CD8-positive, alpha-beta T cell (primary cell): ENCODE measurements at places on chromosomes 5 and 9.
A peak's percentile ranks its signal among the peaks of the same experiment; 100 is the strongest.

DNA sequence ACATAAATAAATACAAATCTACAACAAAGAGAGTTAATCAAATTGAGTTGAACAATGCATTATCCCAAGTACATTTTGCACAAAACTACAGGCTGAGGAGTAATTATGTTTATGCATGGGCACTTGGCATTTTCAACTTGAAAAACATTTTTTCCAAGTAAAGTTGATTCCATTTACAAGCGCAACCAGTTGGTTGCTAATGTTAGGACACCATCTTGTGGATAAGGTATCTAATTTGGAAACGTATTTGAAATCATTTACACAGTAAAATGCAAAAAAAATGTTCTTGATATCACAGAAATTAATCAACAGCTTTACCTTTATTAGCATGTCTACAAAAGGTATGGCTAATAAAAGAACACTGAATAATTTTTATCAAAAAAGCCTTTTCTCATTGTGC, 18.8 kb downstream of the FTMT start:
- no peak for DNase-seq

GRCh38 chr5:6319116-6319515, 59.2 kb downstream of the MED10 start:
- no peak for DNase-seq

GRCh38 chr5:135185481-135186065, 151.5 kb upstream of the PITX1 start:
- DNase-seq = no peak

- peak; percentile 82 for DNase-seq
These were observed 61.3 kb upstream of the MEGF10 start for GRCh38 chr5:127229185-127229889.

- DNase-seq = no peak
These were observed 239.9 kb downstream of the FAM114A2 start for GRCh38 chr5:153798830-153799229.

DNA sequence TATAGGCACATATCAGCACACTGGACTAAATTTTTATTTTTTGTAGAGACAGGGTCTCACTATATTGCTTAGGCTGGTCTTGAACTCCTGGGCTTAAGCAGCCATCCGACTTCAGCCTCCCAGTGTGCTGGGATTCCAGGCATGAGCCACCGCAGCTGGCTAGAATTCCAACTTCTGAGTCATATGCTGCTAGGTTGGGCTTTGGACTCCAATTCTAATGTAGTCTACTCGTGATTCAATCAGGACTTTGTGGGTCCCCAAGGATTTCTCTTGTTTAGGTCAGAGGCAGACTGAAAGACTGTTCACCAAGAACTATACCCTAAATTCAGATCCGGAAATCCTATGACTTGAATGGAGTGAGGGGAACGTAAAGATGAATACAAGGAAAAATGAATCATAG, 68.2 kb upstream of the CHD1 start:
- no peak for DNase-seq

GRCh38 chr5:5217371-5217770, 77.2 kb downstream of the ADAMTS16 start:
- no peak for DNase-seq

GRCh38 chr9:100933656-100934055, 94.9 kb upstream of the PLPPR1 start:
- DNase-seq = no peak

DNA sequence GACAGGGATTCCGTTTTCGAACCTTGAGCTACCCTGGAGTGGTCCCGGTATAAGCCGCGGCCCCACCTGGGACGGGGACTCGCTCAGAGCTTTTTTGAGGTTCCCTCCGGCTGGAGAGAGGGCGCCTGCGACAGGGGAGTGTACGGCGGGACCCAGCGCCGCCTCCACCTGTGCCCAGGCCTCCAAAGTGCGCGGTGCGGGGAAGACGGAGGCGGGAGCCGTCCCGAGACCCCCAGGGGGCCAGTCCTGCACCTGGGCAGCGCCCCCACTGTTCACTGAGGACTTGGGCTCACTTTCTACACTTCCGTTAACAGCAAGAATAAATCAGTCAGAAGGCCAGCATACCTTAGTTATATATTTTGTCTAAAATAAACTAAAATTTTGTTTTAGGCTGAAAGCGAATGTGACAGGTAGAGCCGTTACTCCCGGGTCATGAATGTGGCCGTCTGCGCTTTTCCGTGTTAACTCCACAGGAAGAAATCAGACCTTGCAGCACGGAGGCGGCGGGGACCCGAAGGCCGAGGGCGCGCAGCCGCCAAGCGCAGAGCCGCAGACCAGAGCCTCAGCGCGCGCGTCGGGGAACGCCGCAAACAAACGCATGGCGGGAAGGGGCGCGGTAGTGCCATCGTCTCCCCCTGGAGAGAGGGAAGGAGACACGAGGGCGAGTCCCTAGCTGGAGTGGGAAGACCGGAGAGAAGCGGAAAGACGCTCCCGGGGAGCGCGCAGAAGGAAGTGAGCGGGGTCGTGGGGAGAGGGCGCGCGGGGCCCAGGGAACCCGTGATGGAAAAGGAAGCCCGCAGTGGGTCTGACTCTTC, 14.1 kb downstream of the TRIM7 start:
- no peak for DNase-seq

- DNase-seq = no peak
These were observed 90.1 kb downstream of the ZFAND5 start for GRCh38 chr9:72274916-72275315.

GRCh38 chr5:88298425-88298824, 29.8 kb upstream of the TMEM161B start:
- DNase-seq = no peak

DNA sequence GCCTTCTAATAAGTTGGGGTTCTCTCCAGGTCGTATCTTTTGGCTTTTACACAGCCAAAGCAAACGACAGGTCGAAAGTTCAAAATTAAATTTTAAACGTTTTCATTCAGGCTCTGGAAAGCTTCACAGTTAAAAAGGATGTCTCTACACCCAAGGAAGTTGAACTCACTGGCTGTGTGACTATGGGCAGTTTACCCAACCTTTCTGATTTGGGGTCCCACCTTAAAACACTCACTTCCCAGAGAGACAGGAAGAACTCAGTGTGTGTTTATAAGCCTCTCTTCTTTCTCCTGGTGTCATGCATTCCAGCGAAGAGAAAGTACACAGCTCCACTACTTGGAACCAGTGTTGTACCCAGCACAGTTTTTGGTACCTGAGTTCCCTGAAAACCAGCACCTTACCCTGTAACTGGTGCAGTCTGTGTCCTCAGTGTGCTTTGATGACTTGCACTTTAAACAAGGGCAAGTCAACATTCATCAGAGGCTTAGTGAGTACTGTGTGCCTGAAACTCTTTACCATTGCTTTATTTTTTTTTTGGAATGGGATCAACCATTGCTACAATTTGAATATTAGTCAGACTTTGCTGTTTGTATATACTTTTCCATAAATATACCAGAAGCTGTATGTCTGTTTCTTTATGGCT, 1.7 kb downstream of the SRD5A1 start:
- DNase-seq = no peak

DNA sequence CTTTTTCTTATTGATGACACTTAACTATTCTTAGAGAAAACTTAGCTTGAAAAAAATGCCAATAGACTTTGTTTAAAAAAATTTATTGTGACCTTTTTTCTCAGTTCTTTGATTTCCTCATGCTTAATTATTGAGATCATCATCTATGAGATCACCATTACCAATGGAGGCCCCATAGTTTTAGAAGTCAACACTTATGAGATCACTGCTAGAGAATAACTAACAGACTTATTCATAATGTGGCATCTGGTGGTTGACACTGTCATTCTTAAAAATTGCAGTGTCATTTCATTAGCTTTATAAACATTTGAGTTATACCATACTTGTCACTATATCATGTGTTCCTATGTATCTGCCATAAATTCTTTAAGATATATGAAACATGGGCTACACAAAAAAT, 14.9 kb upstream of the FEM1C start:
- DNase-seq = no peak

DNA sequence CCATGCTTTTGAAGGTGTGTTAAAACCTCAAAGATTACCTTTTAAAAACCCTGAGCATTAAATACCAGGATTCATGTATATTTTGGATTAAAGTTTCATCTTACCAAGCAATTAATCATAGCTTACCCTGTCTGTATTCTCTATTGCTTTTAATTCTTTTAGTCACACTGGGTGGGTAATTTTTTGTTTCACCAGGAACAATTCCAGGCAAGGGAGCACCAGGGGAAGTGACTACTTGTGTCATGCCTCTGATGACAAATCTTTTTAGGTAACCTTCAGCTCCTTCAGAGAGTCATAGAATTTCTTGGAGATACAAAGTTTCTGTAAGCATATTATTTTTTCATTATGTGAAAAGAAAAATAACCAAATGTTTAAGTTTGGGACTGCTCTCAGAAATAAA, 33.4 kb upstream of the ANXA1 start:
- no peak for DNase-seq

GRCh38 chr5:132714456-132715307, 22.7 kb downstream of the KIF3A start:
- DNase-seq = no peak

GRCh38 chr9:95425910-95426551, 90.7 kb downstream of the PTCH1 start:
- no peak for DNase-seq

DNA sequence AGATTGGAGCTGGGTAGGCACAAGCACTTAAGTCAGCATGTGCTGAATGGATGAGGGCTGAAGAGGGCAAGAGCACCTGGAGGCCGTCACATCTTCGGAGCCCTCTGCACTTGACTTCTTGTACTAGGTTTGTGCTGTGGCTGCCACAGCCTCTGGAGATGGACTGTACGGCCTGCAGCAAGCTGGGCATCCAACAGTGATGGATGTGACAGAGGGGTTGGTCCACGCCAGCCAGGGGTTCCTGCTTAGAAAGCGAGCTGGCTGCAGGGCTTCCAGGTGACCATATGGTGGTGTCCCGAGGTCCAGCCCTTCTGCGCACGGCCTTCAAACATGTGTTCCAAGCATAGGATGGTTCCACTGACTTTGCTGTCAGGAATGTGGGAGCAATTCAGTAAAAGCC, 65.1 kb upstream of the PHYKPL start:
- no peak for DNase-seq

- no peak for DNase-seq
These were observed 68.4 kb downstream of the COL27A1 start for GRCh38 chr9:114223564-114224246.

DNA sequence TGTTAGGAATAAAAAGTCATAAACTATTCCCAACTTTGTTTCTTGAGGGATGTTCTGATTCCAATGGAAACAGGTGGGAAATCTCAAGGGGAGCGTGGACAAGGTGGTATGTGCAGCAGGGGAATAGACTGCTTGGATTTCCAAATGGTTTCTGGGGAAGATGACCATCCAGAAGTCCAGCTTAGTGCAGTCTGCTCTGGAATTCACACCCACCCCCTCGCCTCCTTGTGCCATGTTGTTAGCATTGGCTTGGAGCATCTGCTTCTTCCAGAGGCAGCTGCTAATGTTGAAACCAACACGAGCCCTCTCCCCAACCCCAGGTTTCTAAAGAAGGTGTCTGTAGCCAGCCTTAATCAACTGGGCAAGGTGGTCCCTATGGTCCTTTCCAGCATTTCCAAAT, 90.9 kb downstream of the PDE6A start:
- DNase-seq = no peak

DNA sequence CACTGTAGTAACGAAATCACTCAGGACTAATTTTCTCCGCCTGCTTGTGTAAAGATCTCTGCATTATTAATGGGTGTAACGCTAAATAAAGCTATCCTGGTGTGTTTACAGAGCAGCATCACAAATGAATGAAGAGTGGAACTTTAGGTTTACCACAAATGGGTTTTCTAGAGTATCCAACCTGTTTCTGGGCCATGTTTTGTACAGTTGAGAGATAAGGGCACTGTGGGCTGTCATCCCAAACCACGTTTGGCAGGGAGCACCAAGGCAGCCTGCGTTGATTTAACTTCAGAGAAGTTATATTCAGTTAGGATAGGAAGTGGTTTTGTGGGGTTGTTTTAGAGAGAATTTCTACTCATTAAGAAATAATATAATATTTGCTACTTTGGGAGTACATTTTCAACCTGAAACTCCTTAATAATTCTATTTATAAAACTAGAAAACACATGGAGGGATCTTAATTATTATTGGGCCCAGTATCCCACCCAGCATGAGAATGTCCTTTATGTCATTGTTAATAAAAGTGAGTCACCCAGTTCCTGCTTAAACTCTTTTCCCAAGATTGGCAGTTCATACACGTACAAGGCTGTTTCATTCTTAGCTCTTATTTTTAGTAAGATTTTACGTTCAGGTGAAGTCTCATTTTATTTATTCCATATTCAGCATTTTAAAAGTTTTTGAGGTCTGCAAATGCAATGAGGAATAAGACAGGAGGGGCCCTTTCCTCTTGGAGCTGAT, 8.0 kb downstream of the KCNN2 start:
- DNase-seq = no peak

- no peak for DNase-seq
These were observed 155.4 kb upstream of the MAP3K1 start for GRCh38 chr5:56659971-56660370.

DNA sequence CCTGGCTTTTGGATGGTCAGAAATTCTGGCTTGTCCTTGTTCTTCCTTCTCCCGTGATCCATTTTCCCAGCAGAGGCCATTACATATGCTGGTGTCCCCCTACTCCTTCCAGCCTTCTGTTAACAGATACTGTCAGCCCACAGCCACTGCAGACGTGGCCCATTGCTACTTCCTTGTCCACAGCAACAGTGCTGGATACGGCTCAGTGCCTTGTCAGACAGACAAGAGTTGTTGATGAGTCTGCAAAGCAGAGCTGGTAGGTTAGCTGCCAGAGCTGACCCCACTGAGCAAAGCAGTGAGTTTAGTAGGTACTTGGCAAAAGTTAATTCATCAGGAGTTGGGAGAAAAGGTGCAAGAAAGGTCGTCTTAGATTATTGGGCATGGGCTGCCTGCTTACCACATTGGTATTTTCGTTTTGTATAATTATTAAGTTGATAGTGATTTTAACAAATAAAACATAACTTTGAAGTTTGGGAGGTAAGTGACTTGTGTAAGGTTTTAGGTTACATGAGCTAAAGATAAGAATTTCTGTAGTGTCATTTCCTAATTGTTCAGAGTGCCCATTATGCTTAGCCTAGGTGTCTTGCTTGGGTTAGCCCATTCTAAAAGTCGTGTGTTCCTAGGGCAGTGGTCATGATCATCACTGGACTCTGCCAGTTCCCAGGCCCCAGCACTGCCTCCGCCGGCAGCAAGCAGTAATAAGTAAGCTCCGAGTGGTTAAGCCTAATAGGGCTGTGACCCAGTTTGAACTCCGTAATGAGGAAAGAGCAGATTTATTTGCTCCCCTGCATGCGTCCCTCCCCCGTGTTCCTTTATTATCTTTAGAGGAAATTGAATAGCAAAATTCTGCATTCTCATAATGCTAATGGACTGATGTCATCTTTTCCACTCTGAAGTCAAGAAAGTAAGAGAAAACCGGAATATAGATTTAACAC, 292.0 kb downstream of the FANCC start:
- no peak for DNase-seq

DNA sequence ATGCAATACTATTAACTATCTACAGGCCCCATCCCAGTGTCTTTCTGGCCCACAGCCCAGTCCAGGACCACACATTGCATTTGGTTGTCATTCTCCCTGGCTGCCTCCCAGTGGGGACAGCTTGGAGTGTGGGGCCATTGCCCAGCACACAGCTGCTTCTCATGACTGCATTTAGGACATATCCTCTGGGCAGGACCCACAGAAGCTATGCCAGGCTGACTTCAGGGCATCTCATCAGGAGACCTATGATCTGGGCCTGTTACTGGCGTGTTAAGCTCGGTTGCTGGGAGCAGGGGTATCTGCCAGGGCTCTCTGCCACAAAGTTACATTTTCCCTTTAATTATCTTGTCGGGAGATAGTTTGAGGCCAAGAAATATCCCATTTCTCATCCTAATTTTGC, 32.1 kb upstream of the CLPTM1L start:
- DNase-seq = no peak
